ENCODE measurements at places on chromosomes 7 and 10. TPM values are rescaled to one million over a fixed set of nuclear protein-coding genes. Genes with fewer than 3 reads are reported as not detected.

The SPAM1 gene
- polyA plus RNA-seq: 0.02 TPM

GRCh38 chr10:100184426-100184825, 1.4 kb downstream of the ERLIN1 start:
- no peak for DNase-seq

The TEX47 gene
- polyA plus RNA-seq: not detected

The CALY gene
- 0.21 TPM for polyA plus RNA-seq

DNA sequence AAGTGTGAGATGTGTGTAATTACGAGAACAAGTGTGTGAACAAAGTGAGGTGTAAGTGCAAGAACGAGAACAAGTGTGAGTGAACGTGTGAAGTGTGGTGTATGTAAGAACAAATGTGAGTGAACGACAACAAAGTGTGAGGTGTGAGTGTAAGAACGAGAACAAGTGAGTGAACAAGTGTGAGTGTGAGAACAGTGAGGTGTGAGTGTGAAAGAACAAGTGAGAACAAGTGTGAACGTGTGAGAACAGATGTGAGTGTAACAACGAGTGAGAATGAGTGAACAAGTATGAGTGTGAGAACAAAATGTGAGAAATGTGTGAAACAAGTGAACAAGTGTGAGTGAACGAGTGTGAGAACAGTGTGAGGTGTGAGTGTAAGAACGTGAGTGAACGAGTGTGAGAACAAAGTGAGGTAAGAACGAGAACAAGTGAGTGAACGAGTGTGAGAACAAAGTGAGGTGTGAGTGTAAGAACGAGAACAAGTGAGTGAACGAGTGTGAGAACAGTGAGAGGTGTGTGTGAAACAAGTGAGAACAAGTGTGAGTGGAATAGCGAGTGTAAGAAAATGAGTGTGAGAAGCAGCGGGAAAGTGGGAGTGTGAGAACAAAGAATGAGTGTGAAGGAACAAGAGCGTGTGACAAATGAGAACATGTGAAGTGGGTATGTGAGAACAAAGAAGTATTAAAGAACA, 47.2 kb downstream of the ESYT2 start:
- no peak for DNase-seq

The SLIT1 gene
- polyA plus RNA-seq: 1.0 TPM

DNA sequence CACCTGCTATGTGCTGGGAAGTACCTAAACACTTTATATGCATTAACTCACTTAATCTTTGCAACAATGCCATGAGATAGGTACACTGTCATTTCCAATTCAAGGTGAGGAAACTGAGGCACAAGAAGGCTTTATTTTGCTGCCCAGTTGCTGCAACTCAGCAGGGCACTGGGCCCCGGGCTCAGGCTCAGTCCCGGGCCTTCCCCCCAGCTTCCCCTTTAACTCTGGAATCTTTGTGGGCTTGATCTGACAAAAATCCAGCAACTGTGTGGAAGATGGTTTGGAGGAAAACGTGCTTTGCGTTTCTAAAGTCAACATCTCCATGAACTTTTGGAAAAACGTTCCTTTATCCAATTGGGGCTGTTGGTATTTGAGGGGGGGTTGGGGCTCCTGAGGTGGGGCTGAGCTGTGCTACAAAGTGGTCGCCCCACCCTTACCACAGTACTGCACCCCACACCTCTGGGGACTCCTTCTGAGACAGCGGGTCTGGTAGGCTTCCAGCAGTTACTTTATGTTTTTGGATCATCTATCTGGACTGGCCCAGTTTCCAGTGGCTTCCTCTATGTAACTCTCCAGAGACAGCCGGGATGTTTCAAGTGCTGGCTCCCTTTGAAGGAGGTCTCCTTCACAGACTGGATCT, 40.5 kb upstream of the CAMK1D start:
- no peak for DNase-seq

The FAM25A gene
- 26.9 TPM for polyA plus RNA-seq

The XRCC2 gene
- polyA plus RNA-seq: 0.64 TPM

The C7orf57 gene
- polyA plus RNA-seq: 0.18 TPM

DNA sequence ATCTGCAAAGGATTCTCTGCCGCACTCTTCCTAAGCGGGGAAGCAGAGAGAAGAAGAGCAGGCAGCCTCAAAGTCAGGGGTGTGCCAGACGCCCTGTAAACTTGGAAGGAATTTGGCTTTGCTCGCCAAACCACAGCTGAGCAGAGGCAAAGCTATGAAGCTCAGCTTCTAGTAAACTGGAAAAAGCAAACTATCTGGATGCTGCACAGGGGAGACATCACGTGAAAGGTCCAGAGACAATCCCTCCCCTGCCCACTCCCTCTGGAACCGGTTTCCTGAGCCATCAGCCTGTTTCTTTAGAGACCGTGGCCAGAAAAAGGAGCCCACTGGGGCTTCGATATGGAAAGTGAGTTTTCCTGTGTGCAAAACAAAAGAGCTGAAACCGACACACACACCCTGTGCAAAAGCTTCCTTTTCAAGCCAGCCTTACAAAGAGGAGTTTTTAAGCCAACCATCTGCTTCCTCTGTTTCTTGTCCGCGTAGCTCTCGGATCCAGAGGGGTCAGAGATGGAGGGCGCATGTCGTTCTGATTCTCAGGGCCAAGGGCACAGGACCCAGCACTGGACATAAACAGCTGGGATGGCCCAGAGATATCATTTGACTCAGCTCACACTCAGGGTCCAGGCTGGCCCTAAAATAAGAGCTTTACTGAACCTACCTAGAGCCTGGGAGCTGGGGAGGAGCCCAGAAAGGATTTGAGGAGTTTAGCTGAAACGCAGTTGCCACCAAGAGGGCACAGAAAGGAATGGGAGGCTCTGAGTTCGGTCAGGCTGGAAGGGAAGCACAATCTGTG, 58.2 kb upstream of the DNAAF5 start:
- DNase-seq: no peak

DNA sequence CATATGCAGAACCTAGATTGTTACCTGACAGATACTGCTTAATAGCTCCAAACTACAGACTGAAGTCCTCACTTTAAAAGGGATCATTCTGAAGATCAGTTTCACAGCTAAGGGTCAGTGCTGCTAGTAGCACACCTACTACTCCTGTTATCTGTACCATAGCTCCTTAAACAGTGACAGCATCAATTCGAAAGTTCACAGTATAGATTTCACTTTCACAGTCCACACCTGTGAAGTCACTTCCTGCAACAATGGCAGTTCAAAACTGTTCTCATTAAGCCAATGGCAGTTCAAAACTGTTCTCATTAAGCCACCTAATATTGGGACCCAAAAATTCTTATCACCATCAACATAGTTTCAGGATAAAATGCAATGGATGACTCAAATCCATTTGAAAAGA, 10.7 kb upstream of the FHIP2A start:
- no peak for DNase-seq

GRCh38 chr10:6068006-6068405, 5.8 kb upstream of the IL2RA start:
- DNase-seq: no peak

GRCh38 chr10:96497391-96497790, 16.3 kb downstream of the TLL2 start:
- DNase-seq: no peak

The TMEM176B gene
- polyA plus RNA-seq: 34.7 TPM

The EN2 gene
- 0.05 TPM for polyA plus RNA-seq

- DNase-seq: no peak
Observed at GRCh38 chr7:33892945-33893344, 12.4 kb upstream of the BMPER start.

The CCL24 gene
- polyA plus RNA-seq: 0.78 TPM

The GOLGA7B gene
- 0.96 TPM for polyA plus RNA-seq

DNA sequence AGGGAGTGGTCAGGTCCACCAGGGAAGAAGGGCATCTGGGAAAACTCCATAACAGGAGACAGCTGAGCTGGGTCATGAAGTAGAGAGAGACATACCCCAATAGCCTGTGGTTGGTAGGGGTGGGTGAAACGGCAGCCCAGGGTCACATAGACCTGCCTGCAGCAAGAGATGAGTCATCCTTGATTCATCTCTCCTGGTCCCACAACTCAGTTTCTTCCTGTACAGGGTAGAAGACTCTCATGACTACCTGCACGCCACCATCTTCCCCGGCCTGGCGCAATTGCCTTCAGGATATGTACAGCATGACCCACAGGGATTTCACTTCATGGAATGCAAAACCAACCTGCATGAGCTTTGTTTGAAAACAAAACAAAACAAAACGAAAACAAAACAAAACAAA, 45.1 kb upstream of the ADAM12 start:
- DNase-seq: no peak

The PRSS37 gene
- polyA plus RNA-seq: 2.6 TPM

The EPDR1 gene
- polyA plus RNA-seq: 7.2 TPM

DNA sequence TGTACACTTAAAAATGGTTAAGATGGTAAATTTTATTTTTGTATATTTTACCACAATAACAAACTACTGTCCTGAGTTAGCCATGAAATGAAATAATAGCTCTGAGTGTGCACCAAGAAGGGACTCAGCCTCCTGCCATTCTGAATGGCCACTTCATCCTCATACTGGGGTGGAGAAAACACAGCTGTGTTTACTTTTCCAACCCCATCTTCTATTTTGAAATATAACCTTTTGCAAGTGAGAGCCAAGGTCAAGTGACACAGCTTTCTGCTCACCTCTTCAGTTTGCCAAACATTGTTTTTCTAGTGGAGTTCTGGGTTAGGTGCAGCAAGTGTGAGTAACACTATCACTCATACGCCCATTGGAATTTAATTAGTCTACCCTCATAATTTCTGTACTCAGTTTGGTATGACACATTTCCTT, 107.4 kb upstream of the GLCCI1 start:
- no peak for DNase-seq

GRCh38 chr7:80876894-80877414, 41.9 kb downstream of the SEMA3C start:
- DNase-seq: no peak

- DNase-seq: no peak
Observed at GRCh38 chr7:29557954-29558353, 5.7 kb upstream of the PRR15 start.

GRCh38 chr10:114308531-114309363, 69.7 kb downstream of the VWA2 start:
- no peak for DNase-seq

- no peak for DNase-seq
Observed at GRCh38 chr7:120190566-120190965, 82.4 kb upstream of the KCND2 start.

The LIPM gene
- 0.57 TPM for polyA plus RNA-seq

DNA sequence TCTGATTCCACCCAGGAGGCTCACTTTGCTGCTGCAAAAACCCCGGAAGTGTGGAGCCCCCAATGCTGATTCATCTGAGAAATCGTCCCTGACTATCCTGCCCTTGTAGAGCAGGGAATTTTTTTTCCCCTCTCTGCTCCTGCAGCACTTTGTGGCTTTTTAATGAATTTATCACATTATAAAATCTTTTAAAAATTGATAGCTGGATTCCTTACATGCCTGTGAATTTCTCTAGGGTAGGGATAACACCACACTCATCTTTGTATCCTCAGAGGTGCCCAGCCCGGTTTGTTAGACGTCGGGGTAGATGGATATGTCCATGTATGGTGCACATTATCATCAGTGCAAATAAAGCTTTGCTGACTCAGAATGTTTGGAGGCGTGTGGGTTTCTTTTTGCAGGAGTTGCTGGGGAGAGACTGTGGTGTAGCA, 185.7 kb downstream of the STK31 start:
- DNase-seq: no peak

DNA sequence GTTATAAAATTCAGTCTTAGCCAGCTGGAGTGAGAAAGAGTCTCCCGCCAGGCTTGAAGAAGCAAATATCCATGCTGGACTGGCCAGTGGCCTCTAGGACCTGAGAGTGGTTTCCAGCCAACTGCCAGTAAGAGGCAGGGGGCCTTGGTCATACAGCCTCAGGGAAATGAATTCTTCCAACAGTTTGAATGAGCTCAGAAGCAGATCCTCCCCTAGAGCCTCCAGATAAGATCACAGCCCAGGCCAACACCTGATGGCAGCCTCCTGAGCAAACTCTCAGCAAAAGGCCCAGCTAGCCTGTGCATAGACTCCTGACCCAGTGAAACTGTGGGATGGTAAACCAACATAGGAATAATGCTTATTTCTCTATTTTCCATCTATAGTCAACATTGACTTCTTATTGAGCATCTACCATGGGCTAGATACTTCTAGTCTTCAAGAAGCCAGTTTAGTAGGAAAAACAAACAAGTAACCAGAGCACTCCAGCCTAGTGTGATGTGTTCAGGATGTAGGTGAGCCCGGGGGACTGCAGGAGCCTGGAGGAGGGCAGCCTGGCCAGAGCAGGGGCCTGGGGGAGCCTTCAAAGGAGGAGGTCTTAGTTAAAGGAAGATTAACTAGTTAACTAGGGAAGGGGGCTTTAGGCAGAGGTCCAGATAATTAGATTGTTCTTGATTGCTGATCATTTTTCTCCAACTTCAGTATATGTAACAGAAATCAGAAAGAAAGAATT, 115.4 kb upstream of the ADO start:
- no peak for DNase-seq

The TRIM24 gene
- 28.1 TPM for polyA plus RNA-seq

The FANK1 gene
- polyA plus RNA-seq: 14.1 TPM

GRCh38 chr10:80412486-80412885, 4.1 kb downstream of the PRXL2A start:
- DNase-seq: no peak

DNA sequence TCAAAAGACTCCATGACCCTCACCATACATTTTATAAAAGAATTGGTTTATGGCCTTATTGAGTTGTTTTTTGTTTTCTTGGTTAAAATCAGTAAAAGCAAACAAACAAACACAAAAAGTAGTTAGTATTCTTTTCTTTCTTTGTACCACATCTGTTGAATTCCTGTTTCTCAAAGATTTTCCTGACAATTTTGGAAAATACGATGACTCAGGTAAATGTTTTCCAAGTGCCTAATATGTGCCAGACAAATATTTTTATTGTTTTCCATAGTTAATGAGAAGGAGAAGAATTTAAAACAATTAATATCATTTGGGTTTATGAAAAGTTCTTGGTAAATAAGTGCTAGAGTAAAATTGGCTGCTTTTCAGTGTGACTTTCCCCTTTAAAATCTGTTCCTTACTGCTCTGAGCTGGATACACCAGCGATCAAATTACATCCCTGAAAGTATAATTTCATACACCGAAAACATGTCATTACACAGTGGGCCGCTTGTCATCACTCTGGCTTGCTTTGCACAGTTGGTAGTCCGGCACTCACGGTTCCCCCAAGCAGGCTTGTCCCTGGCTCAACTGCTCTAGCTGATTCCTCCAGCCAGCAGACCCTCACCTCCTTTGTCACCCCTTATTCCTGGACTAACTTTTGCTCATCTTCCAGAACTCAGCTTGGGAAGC, 80.5 kb downstream of the TBXAS1 start:
- no peak for DNase-seq

DNA sequence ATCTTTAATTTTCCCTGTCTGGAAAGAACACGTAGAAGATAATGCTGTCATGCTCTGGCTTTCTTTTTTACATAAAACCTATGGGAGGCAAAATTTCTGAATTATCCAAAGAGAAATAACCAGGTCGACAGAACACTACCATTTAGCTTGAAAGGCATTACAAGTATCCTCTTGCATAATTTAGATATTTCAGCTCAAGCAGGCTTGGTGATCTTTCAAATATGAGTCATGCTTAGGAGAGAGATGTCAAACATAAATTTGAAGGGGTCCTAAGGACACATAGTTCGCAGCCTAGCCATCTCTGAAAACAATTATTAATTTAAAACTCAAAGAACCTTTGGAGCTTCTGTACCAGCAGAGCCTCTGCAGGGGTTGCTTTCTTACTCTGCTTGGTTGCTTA, 100.9 kb downstream of the FAS start:
- DNase-seq: no peak

Measured in thymus (tissue), 14 donors.